T-helper 17 cell (primary cell): ENCODE measurements at places on chromosomes 12 and 14.

- DNase-seq: no peak
Measured at GRCh38 chr12:67764055-67764454, 115.5 kb downstream of the DYRK2 start.

DNA sequence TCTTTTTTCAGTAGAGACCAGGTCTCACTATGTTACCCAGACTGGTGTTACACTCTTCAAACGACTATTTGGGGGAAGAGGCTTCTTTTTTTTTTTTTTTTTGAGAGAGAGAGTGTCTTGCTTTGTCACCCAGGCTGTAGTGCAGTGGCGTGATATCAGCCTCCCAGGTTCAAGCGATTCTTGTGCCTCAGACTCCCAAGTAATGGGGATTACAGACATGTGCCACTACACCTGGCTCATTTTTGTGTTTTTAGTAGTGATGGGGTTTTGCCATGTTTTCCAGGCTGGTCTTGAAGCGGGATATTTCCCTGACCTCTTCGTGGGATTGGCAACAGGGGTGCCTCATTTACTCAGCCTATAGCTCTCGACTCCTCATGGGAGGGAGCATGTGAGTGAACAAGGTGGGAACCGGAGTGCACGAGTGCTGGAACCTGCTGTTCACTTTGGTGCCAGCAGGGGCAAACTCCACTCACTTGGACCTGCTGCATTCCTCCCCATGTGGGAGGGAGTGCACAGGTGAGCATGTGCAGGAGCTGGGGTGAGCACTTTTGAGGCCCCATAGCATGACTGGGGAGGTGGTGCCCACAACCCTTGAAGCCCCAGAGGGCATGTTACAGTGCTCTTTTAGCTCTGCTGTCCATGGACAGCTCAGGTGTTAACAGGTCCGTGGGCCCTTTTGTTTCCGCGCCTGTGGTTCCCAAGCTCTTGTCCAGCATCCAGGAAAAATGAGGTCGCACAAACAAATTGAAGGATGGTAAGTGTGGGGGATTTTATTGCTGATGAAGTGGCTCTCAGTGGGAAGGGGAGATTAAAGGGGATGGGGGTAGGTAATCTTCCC, 79.1 kb upstream of the HECTD1 start:
- DNase-seq: no peak

DNA sequence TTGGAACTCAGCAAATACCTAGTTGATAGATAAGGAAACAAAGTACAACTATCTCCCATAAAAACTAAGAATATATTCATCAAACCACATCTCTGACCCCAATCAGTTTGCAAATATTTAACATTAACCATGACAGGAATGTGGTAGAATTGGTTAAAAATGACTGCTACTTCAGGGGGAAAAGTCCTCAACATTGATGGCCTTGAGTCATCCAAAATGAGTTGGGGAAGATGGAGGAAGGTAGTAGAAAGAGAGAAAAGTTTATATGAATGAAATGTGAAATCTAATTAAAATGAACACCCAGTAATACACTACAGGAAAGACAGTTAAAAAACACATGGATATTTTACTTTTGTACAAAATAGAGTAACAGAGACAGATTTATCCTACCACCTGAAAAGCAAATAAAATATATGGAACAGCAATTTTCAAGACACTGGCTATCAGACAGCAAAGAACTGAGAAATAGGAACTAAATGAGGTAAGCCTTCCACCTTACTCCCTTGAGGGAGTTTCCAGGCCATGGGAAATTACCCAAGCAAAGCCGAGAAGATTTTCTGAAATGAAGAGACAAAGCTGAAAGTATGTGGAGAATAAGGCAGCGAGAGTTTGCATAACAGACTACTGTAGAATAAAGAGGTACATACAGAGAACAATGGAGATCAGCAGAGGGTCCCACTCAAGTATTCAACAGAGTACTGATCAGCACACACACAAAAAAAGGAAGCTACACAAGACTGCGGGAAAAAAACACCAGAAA, 49.6 kb downstream of the TC2N start:
- no peak for DNase-seq

DNA sequence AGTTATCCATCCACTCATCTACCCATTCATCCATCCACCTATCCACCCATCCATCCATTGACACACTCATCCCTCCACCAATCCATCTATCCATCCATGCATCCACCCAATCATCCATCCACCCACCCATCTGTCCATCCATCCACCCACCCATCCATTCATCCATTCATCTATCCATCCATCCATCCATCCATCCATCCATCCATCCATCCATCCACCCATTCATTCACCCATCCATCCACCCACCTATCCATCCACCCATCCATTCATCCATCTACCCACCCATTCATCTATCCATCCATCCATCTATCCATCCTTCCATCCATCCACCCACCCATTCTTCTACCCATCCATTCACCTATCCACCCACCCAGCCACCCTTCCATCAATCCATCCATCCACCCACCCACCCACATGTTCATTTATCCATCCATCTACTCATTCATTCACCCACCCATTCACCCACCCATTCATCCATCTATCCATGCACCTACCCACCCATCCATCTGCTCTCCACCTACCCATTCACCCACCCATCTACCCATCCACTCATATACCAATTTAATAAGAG, 193.8 kb upstream of the ARID2 start:
- no peak for DNase-seq

DNA sequence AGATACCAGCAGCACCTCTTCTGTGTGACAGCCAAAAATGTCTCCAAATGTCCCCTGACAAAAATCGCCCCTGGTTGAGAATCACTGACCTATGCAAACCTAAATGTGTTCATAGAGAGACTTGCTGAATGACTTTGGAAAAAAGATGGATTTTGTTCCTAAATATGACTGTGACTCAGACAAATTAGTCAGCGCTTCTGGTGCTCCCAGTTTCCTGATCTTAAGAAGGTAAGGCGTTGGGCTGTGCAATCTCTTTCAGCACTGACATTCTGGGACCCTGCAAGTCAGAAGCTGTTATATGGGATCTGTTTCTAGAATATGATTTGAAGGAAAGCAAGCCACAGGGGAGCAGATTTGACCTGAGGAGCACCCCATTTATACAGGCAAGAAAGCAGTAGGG, 90.6 kb upstream of the PWP1 start:
- DNase-seq: no peak

- no peak for DNase-seq
Measured at GRCh38 chr12:14874882-14875281, 10.8 kb downstream of the MGP start.

DNA sequence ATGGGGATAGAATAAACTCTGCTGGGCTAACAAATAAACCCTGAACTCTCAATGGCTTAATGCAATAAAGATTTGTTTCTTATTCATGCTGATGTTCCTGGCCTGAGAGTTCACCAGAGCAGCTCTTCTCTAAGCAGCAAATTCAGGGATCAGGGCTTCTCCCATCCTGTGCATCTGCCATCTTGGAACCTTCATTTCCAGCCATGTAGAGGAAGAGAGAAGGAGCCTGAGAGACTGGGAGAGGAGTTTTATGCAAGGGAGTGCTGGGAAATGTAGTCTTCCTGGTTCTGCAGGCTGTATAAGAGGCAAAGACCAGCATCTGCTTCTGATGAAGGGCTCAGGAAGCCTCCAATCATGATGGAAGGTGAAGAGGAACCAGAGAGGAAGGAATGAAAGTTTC, 20.6 kb upstream of the APOLD1 start:
- no peak for DNase-seq

DNA sequence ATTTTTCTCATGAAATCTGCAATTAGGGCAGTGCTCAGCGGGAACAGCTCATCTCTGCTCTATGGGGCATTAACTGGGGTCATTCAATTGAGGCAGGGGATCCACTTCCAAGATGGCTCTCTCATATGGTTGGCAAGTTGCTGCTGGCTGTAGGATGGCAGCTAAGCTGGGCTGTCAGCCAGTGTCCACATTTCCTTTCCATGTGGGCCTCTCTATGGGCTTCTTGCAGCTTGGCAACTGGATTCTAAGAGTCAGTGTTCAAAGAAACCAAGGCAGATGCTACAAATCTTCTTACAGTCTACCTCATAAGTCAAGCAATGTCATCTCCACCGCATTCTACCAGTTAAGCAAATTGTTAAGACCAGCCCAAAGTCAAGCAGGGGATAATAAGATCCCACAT, 50.3 kb upstream of the TMCC3 start:
- no peak for DNase-seq

GRCh38 chr12:4392223-4392742, 12.8 kb upstream of the FGF23 start:
- no peak for DNase-seq

GRCh38 chr12:99372257-99372920, 275.2 kb upstream of the GARIN6 start:
- no peak for DNase-seq

DNA sequence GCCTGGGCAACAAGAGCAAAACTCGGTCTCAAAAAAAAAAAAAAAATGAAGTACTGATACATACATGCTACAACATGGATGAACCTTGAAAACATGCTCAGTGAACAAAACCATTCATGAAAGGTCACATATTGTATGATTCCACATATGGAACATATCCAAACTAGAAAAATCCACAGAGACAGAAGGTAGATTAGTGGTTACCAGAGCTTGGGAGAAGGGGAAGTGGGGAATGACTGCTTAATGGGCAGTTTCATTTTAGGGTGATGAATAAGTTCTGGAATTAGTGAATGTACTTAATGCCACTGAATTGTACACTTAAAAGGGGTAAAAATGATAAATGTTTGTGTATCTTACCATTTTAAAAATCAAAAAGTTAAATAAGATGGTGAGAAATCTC, 2.7 kb downstream of the ITGB7 start:
- DNase-seq: no peak

DNA sequence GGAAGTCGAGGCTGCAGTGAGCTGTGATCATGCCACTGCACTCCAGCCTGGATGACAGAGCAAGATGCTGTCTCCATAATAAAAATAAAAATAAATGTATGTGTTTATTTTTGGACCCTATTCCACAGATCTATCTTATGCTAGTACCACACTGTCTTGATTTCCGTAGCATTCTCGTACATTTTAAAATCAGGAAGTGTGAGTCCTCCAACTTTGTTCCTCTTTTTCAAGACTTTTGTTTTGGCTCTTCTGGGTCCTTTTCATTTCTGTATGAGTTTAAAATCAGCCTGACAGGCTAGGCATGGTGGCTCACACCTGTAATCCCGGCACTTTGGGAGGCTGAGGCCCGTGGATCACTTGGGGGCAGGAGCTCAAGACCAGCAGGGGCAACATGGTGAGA, 25.8 kb downstream of the DAO start:
- DNase-seq: no peak

GRCh38 chr14:54343272-54344121, 53.3 kb upstream of the CDKN3 start:
- DNase-seq: no peak

DNA sequence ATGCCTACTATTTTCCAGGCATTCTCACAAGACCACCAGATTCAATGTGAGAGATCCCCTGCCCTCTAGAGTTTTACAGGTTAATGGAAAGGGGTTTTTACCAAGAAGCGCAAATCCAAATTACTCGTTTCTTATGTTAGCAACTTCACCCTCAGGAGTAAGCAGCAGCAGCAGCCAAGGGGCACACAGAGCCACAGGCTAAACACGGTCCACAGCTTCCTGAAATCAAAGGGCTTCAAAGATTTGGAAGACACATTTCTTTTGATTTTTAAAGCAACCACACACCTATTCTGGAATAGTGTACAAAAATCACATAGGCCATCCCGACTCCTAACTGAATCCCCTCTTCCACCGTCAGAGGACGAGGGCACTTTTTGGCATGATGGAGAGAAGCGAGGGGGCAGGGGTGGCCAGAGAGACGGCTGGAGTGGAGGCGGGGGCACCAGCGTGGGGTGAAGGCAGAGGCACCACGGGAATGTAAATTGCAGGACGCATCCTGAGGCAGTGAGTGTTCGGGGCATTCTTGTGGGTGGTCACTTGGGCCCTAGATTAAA, 107.0 kb downstream of the ARF6 start:
- no peak for DNase-seq

DNA sequence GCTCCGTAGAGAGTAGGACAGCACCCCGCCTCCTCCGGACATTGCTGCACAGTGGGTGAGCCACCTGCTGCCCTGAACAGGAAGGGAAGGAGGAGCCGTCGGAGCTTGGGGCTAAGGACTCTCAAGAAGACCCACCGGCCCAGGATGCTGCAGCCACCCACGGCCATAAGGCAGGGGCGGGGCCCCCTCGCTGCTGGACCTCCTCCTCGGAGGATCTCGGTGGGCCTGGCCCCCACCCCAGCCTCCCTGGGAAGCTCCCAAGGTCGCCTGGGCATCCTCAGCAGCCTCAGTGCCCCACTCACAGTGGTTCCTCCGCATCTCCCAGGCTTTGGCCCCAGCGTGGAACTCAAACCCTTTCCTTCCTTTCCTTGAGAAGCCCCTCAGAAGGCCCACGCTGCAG, 68.6 kb upstream of the DIO3 start:
- no peak for DNase-seq

DNA sequence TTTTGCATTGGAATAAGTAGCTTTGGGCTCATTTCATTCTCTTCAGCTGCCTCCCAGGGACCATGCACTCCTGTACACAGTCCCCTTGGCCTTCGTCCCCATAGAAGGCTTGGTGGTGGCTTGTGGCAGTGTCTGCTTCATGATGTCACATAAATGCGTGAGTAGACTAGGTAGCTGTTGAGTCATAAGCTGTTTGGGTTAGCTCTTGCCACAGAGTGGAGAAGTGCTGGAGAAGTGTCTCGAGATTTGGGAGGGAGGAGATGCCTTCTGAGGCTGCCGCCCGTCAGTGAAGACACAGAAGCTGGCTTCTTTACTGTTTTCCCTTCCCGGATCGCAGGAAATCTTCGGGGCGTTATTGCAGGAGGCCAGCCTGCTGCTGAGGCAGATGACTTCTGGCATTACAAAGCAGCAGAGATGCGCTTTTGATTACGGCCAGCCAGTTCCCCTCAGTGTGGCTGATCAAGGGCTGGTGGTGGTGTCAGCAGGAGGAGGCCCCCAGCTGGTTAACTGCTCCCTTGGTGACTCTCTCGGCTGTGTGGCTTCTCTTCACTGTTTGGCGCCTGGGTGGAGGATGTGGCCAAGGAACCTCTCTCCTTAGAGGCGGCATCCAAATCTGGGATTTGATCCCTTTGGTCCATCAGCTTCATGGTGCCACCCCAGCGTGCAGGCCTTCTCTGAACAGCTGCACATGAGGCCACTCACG, 67.6 kb downstream of the AACS start:
- DNase-seq: no peak

- no peak for DNase-seq
Measured at GRCh38 chr12:125797421-125798175, 732.4 kb downstream of the AACS start.

DNA sequence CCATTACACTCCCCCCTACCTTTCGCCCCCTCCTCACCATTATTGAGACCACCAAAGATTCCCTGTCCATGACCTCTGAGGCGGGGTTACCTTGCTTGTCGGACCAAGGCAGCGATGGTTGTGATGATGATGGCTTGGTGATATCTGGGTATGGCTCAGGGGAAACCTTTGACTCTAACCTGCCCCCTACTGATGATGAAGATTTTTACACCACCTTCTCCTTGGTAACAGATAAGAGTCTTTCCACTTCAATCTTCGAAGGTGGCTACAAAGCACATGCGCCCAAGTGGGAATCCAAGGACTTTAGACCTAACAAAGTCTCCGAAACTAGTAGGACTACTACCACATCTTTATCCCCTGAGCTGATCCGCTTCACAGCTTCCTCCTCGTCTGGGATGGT, 350.2 kb downstream of the DIO2 start:
- DNase-seq: no peak

- DNase-seq: no peak
Measured at GRCh38 chr14:60720962-60721325, 3.2 kb downstream of the SIX4 start.
